ENCODE measurements at places on chromosomes 13 and 19.

DNA sequence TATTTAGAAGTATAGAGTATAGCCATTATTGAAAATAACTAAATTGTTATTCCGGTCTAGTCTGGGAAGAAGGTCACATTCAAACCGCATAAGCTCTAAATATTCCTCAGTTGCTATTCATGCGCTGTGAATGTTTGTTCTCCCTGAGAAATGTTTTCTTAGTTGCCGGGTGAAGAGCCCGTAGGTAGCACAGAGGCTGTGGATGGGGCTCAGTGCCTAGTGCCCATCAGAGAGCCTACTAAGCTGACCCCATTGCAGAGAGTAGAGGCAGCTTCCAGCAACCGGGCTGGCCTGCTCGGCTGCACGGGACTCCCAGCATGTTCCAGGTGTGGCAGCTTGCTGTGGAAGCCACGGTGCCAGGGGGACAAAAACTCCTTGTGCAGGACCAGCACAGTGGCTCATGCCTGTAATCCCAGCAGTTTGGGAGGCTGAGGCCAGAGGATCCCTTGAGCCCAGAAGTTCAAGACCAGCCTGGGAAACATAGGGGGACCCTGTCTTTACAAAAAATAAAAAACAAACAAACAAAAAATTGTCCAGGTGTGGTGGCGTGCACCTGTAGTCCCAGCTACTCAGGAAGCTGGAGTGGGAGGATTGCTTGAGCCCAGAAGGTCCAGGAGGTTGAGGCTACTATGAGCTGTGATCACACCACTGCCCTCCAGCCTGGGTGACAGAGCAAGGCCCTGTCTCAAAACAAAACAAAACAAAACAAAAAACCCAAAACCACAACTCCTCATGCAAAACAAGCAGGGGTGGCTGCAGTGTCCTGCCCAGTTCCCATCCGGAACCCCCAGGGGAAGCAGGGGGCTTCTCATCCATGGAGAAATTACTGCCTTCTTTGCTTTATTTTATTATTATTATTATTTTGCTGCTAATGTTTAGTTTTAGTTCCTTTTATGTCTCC lies 82.5 kb downstream of the KCTD15 start:
- no peak for DNase-seq

GRCh38 chr13:66430728-66431127 lies 799.4 kb downstream of the PCDH9 start:
- no peak for DNase-seq

DNA sequence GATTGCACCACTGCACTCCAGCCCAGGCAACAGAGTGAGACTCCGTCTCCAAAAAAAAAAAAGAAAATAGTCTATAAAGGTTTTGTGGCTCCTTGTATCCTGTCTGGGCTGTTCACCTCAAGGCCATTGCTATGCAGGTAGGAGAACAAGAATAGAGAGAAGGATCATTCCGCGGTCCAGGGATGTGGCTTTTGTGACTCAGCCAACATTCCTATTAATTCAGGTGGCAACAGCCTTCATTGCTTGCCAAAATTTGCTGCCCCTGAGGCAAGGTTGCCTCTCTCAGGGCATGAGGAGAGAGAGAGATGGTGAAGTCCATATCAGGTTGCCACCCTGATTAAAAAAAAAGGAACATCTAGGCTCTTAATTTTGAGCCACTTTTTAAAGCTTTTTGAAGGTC lies 8.0 kb downstream of the ZNF551 start:
- no peak for DNase-seq

DNA sequence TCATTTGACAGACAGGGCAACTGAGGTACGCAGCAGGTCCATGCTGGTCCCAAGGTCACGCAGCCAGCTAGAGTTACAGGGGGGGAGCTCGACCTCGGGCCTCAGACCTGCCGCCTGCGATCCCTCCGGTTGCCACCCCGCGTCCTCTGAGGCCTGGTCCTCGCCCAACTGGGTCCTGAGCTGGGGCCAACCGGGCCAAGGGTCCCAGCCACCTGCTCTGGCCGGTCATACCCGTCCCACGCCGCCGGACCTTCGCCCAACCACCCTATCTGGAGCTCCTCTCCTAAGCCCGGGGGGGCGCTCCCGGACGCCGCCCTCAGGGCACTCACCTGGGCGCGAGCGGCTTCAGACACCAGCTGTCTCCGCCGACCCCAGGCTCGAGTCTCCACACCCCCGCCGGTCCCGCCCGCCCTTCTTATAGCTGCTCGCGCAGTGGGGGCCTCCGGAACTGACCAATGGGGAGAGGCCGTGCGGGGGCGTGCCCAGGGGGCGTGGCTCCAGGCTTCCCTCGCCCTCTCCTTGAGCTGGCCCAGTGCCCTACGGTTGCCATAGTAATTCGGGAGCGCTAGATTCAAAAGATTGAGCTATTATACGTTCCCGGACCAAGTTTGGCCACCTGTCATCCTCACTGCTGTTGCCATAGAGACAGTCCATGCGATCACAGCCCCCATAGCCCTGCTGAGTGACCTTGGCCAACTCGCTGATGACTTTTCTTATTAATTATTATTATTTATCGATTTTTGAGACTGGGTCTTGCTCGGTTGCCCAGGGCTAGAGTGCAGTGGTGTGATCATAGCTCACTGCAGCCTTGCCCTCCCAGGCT lies at the start of gene PLIN5:
TSS of gene PLIN5 (minus strand) at position 389 of the 823 bp plus-strand sequence. CDS start 1,150 bp downstream, outside the sequence.
- DNase-seq, result peak; percentile 85

- no peak for DNase-seq
Measured at GRCh38 chr19:16205205-16206045, 7.7 kb downstream of the AP1M1 start.

- no peak for DNase-seq
Measured at GRCh38 chr13:36814465-36814864, 4.6 kb upstream of the RFXAP start.

- no peak for DNase-seq
Measured at GRCh38 chr13:24267801-24268200, 41.6 kb upstream of the C1QTNF9 start.

GRCh38 chr13:22187329-22187728 lies 516.5 kb downstream of the FGF9 start:
- DNase-seq, result no peak

DNA sequence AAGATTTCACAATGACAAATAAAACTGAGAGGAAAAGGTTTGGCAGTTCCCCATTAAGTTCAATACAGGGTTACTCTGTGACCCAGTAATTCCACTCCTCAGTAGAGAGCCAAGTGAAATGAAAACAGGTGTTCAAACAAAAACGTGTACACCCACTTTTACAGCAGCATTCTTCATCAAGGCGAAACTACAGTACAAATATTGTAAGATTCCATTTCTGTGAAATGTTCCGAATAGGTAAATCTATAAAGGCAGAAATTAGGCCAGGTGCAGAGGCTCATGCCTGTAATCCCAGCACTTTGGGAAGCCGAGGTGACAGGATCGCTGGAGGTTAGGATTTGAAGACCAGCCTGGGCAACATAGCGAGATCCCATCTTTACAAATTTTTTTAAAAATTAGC lies 8.9 kb upstream of the GDF15 start:
- DNase-seq, result peak; percentile 72

- DNase-seq, result no peak
Measured at GRCh38 chr13:79522583-79522982, 41.6 kb downstream of the NDFIP2 start.

DNA sequence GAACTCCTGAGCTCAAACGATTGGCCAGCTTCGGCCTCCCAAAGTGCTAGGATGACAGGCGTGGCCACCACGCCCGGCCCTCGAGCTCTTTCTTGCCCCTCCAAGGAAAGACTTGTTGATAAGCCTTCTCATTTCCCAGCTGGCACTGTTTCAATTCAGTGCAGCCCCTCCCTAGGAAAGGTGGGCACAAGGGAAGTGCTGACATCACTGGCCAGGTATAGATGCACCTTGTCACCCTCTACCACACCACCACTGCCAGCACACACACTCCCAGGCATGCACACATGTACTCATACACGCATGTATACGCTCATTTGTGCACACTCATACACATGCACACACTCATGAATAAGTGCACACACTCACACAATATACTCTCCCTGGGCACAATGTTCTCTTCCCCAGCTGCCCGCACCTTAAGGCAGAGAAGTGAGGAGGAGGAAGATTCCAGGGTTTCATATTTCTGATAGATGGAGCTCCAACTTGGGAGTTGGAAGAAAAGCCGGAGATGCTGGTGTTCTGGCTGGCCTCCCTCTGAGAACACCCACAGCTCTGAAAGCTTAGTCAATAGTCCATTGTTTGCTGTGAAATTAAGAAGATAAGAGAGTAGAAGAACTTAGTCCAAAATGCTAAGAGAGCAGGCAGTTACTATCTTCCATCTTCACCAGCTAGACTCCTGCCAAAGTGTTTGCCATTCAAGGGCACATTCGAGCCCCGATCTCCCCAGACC lies 196.7 kb downstream of the FOXO1 start:
- no peak for DNase-seq

DNA sequence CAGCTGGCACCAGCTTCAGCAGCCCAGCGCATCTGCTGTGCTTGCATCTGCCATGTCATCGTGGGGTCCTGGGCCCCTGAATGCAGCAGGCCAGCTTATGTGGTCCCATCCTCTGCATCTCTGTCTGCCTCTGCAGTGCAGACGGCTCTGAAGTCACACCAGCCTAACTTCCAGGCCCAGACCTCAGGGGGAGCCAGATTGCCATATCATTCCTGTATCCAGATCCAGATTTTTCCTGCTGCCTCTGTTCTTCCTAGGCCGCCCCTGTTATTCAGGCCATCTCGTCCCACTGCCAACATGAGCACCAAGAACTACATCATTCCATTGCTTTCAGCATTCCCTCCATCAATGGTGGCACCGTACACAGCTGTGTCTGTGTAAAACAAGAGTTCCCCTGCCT lies 571.6 kb downstream of the UQCRFS1 start:
- no peak for DNase-seq

GRCh38 chr13:44389876-44390275 lies 16.3 kb downstream of the SERP2 start:
- DNase-seq, result no peak

DNA sequence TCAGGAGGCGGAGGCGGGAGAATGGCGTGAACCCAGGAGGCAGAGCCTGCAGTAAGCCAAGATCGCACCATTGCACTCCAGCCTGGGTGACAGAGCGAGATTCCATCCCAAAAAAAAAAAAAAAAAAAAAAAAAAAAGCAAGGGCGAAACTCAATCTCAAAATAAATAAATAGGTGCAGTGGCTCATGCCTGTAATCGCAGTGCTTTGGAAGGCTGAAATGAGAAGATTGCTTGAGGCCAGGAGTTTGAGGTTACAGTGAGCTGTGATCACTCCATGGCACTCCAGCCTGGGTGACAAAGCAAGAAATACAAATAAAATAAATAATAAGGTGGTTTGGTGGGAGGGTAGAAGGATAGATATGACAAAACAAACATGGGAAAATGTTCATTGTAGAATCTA lies 39.0 kb upstream of the CYP2S1 start:
- DNase-seq, result no peak
